ENCODE measurements at places on chromosomes 5 and 9. TPM values are rescaled to one million over a fixed set of nuclear protein-coding genes. Genes with fewer than 3 reads are reported as not detected.

The CFAP157 gene
- total RNA-seq = not detected

The BRINP1 gene
- not detected for total RNA-seq

The HEMGN gene
- total RNA-seq = 1.9 TPM

DNA sequence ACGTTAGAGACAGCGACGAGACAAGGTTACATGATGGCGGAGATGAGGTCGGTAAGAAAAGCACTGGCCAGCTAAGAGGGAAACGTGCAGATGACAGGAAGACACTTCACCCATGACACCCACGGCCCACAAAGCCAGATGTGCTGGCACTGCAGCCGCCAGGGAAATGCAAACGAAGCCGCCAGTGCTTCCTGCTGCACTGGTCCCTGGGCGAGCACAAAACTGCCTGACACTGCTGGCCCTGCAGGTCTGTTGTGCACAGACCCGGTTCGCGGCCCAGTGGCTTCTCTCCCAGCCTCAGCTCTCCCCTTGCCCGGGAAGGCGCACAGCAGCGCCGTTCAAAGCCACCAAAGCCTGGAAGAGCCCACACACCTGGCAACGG, 20.3 kb downstream of the QSOX2 start:
- no peak for DNase-seq

GRCh38 chr9:79571309-79572031, at the start of gene TLE4:
Gene TLE4 (plus strand): TSS chr9:79571965. CDS start chr9:79572791, 826 bp downstream.
- DNase-seq = peak; percentile 99

- DNase-seq = no peak
Observed at GRCh38 chr9:19918630-19919029, 129.8 kb upstream of the SLC24A2 start.

DNA sequence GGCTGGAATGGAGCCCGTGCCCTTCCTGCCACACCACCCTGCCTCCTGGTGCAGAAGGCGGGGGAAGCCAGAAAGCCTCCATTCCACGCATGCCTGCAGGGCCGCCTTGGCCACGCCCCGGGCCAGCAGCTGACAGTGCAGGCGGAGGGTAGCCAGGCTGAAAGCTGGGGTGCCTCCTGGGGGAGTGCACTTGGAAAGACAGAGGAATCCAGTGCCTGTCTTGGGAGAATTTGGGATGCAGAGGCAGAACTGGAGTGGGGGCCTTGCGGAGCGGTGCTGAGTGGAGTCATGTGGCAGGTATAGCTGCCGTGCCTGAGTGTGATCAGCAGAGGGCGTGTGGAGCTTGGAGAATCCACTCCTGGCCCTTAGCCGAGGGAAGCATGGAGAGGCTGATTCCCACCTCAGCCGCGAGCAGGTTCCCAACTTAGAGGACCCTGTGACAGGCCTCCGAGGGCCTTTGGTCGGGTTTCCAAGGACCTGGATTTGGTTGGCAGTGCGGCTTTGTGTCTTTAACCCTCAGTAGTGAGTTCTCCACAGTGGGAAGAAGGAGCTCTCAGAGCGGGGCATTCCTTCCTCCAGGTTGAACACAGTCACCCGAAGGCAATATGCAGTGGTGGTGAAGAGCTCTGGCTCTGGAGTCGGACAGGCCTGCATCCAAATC, 9.1 kb upstream of the URM1 start:
- peak; percentile 69 for DNase-seq

DNA sequence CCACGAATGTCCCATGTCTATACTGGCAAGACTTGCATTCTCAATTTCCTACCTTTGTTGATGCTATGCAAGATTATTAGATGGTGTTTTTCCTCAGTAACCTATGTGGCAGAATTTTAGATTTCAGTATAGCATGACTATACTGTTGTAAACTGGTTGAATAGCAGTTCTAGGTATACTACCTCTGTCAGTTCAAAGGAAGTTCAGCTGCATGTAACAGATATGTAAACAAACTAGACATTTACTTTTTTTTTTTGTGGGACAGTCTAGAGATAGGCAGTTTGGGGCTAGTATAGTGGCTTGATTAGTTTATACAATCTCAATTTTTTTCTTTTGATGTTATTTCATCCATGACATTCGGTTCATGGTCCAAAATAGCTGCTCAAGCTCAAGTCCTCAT, 97.6 kb upstream of the GRIN3A start:
- no peak for DNase-seq

DNA sequence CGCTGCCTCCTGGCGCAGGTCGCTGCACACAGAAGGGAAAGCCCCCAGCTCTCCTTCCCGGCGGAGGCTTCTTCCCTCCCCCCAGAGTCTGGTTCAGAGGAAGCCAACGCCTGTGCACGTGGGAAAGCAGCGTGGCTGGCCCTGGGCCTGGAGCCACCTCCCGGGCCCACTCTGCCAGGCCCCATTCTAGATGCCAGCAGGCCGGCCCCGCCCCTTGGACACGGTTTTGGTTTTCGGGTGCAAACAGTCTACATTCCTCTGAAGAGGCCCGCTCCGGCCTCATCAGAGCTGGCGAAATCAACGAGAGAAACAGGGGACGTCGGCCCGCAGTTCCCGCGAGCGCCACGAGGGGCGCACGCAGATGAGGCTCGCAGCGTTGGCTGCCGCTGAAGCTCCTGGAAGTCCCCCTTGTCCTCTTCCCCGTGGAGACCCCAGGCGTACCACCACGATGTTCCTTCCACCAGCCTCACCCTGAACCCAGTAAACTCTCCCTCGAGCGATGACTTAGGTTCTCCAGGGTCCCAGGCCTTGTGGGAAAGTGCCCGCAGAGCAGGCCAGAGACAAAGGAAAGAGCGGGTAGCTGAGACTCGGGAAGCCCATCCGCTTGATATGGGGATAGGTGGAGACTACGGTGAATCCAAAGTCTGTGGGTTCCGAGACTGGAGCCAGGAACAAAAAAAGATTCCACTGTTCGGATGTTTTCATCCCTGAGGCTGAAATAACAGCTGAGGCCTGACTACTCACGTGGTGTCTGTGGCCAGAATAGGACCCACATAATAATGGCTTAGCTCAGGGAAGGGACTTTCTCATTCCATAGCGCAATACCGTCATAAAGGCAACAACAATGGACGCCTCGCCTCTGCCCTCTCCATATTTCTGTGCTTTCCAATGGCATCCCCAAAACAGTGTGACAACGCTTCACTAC, 64.2 kb downstream of the KLF4 start:
- peak; percentile 63 for DNase-seq

GRCh38 chr5:80825786-80826460, 134.2 kb upstream of the RASGRF2 start:
- no peak for DNase-seq

GRCh38 chr9:459491-460444, 245.1 kb downstream of the DOCK8 start:
- no peak for DNase-seq

- DNase-seq = no peak
Observed at GRCh38 chr5:155466851-155467250, 453.3 kb downstream of the KIF4B start.

DNA sequence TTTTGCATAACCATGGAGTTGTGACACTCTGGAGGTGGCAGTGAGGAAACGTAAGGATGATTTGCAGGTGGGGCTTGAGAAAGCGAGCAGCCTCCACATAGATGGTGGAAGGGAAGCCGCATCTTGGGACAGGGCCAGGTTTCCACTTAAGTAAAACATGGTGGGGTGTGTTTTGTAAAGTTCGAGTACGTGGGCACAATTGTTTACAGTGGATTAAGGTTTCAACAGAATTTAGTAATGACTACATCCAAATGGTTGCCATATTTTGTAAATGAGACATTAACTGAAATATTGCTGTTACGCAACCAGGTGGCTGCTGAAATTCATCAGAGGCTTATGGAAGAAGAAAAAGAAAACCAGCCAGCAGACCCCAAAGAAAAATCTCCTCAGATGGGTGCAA, 85.4 kb upstream of the IL7R start:
- DNase-seq = no peak

GRCh38 chr5:40939753-40940152, 30.5 kb downstream of the C7 start:
- DNase-seq = no peak

GRCh38 chr5:170552621-170553115, 48.8 kb downstream of the KCNIP1 start:
- no peak for DNase-seq

- DNase-seq = no peak
Observed at GRCh38 chr9:104872656-104873488, 55.1 kb downstream of the ABCA1 start.

GRCh38 chr5:72555871-72556270, 48.7 kb upstream of the ZNF366 start:
- no peak for DNase-seq

Measured in activated naive CD8-positive, alpha-beta T cell treated with anti-CD3 and anti-CD28 coated beads for 36 hours (primary cell).